ENCODE measurements at places on chromosomes 5 and 9.

GRCh38 chr9:76135902-76136301 is 245.4 kb downstream of the PCSK5 start:
- no peak for DNase-seq

DNA sequence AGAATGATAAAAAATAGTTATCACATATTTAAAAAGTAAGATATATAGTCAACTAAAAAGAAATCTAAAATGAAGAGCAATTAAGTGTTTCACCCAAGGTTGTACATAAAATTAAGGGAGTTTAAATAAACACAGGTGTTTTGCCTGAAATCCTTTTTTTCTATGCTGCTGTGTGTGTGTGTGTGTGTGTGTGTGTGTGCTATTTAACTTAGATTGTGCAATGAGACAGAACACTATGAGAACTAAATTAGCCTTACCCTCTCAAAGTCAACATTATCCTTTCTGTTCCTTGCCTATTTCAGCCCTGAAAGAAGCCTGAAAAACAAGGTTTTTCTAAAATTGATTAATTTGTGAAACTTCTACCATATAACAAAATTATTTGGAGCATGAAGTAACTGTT is 516.2 kb downstream of the ELAVL2 start:
- no peak for DNase-seq

- DNase-seq: no peak
These were observed 71.5 kb downstream of the DOCK8 start for GRCh38 chr9:286071-286740.

DNA sequence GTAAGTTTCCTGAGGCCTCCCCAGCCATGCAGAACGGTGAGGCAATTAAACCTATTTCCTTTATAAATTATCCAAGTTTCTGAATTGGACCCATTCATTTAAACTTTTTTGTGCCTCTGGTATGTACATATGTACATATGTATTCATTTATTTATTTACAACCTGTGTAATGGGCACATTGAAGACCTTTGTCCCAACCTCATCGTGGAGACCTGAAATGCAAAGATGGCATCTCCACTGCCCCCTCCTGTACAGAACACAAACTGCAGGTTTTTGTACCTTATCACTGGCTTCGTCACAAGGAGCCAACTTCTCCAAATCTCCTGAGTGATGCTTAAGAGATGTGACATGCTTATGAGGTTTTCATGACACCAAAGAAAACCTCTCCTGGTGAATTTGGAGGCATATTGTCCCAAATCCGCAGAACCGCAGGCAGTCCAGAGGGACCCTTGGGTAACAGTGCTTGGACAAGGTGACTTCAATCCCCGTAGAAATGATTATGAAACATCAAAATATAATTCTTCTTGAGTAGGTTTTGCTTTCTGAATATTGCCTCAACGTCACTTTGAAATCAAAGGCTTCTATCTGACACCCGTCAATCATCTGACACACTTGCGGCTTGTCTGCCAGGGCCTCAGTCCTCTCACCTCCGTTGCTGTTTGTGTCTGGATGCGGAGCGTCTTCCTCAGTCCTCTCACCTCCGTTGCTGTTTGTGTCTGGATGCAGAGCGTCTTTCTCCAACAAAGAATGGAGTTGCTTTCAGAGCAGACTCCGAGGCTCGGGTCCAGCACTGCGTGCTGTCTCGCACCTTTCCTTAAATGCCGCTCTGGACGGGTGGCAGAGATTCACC is 135.0 kb upstream of the IRX4 start:
- DNase-seq: no peak

DNA sequence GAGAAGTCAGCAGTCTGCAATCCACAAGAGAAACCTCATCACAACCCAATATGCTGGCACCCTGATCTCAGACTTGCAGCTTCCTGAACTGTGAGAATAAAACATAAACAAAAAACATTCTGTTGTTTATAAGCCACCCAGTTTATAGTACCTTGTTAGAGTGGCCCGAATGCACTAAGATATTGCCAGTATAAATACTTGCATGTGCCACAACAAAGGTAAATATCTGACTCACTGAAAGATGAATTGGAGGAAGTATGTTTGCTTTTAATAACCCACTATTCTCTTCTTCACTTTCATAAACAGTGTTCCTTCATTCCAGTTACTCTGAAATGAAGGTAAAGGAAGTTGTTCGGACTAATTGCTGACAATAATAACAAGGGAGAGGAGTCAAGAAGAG is 1163.4 kb upstream of the CDH6 start:
- no peak for DNase-seq

DNA sequence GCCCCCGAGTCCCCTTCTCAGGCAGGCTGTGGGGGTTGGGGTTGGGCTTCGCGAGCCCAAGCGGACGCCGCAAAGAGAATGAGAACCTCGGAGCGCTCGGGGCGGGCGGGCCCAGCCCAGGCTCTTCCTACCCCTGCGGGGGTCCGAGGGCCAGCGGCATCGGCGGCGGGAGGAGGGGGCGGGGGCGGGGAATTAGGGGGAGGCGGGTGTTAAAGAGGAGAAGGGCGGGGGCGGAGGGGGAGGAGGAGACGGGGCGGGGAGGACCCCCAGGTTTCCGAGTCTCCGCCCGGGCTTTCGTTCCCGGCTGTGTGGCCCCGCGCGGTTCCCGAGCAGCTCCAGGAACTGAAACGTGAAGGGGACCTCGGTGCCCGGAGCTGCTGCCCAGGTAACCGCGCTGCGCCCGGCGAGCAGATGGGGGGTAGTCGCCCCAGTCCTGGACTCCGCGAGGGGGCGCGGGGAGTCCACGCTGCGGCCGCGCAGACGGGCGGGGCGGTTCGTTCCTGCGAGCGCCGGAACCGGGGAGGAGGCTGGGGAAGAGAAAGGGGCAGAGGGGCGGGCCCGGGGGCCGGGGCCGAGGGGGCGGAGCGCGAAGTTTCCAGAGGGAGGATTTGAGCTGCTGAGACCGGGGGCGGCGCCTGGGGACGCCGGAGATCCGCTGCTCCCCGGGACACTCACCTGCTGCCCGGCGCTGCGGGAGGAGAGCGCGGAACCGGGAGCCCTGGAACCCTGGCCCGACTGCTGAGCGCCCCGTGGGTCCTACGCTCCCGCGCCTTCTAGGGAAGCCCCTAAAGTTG is 38.4 kb upstream of the PLEKHG4B start:
- peak; percentile 47 for DNase-seq

DNA sequence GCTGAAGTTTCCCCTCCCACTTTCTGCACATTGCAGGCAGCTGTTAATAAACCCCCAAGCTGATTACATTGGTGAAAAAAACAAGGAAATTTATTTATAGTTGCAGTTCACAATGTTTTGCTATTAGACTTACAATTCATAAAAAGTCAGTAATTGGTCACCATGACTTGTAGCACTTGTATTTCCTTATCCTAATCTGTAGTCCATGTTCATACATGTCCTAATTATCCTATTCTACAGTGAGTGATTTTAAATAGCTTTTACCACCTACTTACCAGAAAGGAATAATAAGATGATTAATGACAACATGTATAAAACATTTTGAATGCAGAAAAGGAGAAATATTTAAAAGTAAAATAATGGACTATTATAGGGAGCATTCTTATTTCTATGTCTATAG is 760.0 kb upstream of the RIOK2 start:
- no peak for DNase-seq

DNA sequence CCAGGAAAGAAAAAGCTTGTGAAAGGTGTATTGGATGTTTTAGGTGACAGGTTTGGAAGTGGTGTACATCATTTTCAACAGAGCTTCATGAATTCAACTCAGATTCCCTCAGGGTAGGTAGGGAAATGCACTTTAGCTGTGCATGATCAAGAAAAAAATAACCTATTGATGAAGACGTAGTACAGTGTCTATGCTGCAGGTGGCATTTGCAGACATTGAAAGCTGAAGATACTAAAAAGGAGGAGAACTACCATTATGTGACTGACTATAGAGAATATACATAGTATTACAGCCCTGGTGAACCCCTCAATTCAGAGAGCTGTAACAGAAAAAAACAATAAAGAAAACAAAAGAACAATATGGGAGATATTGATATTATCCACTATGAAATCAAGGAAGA is 2344.7 kb upstream of the ACO1 start:
- DNase-seq: no peak

DNA sequence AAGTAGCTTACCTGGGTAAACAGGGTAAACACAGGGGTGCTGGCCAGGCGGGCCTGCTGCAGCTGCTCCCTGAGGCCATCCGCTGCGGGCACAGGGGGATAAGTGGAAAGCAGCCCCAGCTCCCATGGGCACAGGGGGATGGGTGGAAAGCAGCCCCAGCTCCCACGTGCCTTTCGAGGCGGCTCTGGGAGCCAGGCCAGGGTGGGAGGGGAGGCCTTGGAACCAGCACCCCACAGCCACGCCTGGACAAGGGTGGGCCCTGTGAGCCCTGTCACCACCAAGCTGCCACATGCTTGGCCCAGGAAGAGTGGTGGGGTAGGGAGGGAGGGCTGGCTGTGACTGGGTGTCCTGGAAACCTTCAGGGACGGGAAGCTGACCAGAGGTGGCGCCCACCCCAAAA is 7.8 kb upstream of the CARD9 start:
- DNase-seq: no peak

GRCh38 chr5:67963789-67964519 is 251.6 kb upstream of the PIK3R1 start:
- DNase-seq: no peak

- no peak for DNase-seq
These were observed 108.4 kb upstream of the ALDH1B1 start for GRCh38 chr9:38284039-38284575.

DNA sequence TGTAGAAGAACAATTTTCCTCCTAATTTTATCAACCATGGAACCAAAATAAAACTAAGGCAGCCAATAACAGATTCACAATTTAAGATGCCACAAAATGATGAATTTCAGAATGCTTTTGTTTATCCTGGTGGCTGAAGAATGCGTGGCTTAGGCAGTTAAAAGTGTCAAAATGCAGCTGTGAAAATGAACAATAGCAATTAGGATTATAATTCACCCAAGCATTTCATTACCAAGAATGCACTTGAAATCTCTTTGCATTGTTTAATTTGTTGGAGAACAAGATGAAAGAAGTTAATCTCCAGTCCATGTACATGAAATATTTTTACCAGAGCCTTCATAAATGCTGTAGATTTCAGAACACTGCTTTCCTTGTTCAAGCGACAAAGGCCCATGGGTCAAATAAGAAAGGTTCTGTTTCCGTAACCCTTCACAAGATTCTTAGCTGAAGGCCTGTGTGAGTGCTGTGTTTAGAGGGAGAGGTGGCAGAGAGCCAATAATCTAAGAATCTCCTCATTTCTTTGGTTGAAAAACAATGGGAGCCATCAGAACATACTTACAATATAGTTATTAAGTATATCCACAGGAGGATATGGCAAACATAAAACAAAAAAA is 39.3 kb downstream of the CLINT1 start:
- DNase-seq: no peak

GRCh38 chr5:151239237-151239861 is 13.6 kb upstream of the GM2A start:
- DNase-seq: peak; percentile 60

DNA sequence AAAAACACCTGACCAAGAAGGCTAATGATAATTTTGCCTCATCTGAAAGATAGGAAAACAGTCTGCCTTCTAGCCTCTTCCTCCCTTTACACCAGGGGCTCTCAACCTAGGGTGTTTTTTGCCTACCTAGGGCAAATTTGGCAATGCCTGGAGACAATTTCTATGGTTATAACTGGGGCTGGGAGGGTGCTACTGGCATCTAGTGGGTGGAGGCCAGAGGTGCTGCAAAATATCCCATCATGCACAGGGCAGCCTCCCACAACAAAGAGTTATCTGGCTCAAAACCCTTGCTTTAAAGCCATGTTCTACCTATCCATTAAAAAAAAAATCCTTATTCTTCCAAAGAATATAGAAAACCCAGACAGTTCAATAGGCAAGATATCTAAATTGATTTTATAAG is 45.0 kb upstream of the NR3C1 start:
- DNase-seq: no peak

DNA sequence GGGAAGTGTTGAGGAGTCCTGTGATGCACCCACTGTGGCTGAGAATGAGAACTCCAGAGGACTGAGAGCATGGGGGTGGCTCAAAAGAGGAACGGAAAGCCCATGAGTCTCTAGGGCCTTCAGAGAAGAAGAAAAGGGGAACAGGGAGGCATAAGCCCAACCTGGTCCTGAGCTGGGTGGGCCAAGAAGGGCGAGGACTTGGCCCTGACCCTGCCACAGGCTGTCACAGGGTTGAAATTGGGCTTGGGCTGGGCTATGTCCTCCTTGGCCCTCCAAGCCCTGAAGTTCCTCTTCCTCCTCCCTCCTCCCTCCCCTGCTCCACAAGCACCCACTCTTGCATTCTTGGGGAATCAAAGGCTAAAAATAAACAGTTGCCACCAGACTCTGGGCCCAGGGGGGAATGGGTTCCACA is 49.3 kb upstream of the PPARGC1B start:
- DNase-seq: no peak

DNA sequence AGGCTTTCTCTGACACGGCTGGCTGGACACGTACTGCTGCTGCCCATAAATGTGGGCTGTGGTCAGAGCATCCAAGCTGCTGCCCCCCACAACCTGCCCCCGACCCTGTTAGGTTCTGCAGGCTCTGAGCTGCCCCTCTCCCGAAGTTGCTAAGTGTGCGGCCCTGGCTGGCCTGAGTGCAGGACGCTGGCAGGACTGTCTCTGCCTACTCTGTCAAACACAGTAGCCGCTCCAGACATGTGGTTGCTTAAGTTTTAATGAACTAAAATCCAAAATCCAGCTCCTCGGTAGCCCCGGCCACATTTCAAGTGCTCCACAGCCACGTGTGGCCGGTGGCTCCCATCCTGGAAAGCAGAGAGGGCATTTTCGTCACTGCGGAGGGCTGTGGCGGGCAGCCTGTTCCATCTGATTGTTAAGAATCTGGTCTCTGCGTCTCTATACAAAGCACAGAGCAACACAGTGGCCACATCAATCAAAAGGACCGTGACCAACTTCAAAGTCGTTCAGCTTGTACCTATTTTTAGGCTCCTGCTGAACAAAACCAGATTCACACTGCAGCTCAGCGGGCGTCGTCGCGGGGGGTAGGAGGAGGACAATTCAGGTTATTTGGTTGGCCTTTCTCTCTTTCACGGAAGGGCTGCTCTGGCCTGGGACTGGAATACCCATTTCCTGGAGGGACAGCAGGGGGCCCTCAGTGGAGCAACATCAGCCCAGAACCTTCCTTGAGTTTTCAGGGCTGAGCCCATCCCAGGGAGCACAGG is 68.9 kb downstream of the PTCH1 start:
- no peak for DNase-seq

GRCh38 chr5:133246376-133247150 is 194.8 kb downstream of the HSPA4 start:
- DNase-seq: no peak

- no peak for DNase-seq
These were observed 700.8 kb downstream of the MAT2B start for GRCh38 chr5:164206196-164206595.

- no peak for DNase-seq
These were observed 100.6 kb upstream of the TARS1 start for GRCh38 chr5:33340195-33340594.

DNA sequence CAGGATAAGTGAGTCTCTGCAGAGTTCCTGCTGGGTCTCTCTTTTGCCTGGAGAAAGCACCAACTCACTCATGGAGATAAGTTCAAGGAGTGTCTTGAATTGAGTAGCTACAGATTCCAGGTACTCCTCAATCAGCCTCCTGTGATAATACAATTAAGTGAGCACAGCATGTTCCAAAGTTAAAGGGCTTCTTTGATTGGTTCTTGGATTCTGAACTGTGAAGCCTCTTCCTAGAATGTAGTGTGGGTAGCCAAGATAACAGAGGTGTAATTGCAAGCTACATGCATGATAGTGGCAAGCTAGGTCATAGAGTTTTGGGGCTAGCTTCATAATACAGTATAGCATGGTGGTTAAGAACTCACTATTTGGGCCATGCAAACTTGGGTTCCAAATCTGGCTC is 23.2 kb upstream of the CARNMT1 start:
- DNase-seq: no peak

Data from stimulated activated CD8-positive, alpha-beta memory T cell treated with anti-CD3 and anti-CD28 coated beads, Interleukin-2, amount 100 ng/mL, for 48 hours (primary cell).